ENCODE measurements at places on chromosomes 1 and 21.
A peak's percentile ranks its signal among the peaks of the same experiment; 100 is the strongest.

GRCh38 chr1:52403566-52404115, 582 bp downstream of the ORC1 start:
- peak; percentile 48 for DNase-seq

GRCh38 chr1:67921725-67922489, 88.6 kb upstream of the GNG12 start:
- DNase-seq: no peak

DNA sequence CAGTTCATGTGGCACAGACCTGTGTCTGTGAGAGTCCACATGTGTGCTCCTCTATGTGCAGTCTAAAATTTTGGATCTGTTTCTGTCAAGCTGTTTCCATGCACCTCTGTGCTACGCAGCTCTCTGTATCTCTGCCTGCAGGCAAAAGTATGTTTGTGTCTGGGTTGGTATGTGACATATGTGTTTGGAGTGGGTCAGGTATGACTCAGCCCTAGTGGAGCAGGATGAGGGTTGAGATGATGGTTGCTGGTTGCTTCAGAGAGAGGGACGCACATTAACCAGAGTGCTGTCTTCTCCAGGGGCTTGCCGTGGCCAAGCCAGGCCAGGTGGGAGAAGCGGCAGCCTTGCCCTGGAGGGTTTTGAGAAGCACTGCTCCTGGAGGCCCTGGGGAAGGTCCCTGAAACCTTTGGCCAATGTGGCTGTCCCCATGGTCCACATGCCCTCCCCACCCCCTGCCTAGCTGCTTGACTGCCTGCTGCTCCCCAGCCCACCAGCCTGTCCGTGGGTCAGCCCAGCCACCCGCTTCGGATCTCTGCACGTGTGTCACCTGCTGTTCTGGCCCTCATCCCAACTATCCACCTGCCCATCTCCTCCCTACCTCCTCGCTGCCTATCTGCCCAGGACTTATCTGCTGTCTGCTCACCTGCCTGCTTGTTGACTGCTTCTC, 4.1 kb upstream of the EVA1B start:
- no peak for DNase-seq

DNA sequence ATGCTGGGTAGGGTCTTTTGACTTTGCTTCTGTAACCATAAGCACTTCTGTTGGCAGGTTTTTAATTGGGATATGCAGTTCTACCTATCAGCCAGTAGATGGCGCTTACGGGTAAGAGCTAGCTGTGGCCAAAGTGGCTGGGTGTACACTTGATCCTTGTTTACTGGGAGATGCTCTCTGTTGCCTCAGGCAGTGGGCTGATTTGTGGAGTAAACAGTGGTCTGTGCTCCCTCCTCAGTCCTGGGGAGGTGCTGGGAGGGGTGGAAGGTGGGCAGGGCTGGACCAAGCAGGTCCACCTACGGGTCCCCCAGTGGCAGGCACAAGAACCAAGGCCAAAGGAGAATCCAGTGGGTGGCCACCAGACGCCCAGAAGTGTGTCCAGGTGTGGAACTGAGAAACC, 43.4 kb downstream of the RALGPS2 start:
- DNase-seq: peak; percentile 33

- no peak for DNase-seq
These were observed 11.6 kb upstream of the LMNA start for GRCh38 chr1:156102633-156103511.

DNA sequence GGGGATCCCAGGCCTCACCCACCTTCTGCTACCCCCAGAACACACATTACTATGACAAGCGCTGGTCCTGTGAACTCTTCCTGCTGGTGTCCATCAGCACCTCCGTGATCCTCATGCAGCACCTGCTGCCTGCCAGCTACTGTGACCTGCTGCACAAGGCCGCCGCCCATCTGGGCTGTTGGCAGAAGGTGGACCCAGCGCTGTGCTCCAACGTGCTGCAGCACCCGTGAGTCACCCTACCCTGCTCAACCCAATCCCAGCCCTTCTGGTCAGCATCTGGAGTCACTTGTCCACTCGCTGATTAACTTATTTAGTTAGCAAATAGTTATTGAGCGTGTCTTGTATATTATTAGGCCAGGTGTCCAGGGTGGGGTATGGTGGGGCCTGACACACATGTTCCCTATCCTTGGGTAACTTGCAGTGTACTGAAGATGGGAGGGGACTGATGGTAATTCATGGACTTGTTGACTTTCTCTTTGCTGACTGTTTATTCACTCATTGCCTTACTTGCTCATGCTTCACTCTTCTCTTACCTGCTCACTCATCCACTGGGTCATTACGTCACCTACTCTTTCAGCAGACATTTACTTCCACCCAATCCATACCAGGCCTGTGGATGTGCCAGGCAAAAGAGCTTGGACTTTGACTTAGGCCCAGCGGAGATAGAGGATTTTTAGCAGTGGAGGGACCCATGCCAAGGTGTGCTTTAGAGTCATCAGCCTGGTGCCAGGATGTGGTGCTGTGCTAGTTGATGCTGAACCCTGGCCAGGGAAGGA, 12.9 kb upstream of the KPNA6 start:
- no peak for DNase-seq

DNA sequence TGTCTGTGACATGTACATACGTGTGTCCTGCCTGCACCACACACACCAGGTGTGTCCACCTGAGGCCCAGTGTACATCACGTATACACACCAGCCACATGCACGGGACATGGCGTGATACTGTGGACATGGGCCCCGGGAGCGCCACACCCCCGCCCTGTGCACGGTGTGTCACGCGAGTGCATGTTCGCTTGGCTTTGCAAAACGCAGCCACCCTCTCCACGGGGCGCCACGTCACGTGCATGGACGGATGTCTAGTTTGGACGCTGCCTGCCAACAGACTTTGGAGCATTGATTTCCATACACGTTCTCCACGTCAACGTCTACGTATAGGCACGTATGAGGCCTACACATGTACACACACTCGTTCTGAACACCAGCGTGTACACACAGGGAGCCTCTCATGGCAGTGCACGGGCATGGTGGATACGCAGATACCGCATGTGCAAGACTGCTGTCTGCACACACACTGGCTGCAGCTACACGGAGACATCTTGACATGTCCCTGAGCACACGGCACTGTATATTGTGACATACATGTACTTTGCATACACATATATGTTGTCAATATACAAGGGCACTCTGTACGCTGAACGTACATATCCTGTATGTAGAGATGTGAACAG, 2.7 kb downstream of the TMEM240 start:
- no peak for DNase-seq

DNA sequence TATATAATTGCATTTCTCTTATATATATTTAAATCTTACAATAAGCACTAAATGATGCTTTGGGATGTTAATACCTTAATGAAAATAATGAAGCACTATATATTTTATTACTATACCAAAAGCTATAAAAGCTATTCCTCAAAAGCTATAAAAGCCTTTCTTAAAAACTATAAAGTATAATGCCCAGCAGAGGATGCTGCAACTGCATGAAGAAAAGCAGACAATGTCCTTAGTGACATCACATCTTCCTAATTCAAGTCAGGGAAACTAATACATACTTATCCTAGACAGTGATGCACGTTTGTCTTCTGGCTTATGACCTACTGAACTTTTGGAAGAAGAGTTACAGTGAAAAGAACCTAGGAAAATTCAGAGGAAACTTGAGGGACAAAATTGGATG, 13.6 kb upstream of the C1orf185 start:
- no peak for DNase-seq

GRCh38 chr1:16151196-16151994, 4.5 kb downstream of the EPHA2 start:
- DNase-seq: no peak

DNA sequence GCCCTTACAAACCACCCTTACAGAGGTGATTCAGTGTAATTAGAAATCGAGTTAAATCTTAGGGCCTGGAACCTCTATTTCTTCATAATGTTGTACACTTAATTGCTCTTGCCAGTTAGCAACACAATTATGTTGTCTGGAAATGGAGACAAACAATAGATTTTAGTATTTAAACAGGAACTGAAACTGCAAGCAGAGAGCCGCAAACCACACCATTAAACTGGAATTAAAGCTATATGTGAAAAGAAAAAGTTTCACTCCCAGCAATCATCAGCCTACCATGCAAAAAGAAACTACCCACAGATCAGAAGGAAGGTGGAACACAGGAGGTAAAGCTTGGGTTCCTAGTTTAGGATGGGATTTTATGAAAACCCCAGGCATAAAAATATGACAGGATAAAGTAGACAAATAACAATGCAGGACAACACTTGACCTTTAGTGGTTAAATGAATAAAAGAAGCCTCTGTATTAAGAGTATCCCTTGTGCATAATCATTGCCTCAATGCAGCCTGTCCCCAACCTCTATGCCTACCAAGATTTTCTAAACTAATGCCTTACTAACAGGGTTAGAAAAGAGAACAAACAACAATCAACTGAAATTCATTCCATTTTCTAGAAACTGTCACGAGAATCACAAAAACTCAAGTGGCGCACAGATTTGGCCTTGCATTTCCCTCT, 304.3 kb upstream of the ESRRG start:
- no peak for DNase-seq

- DNase-seq: no peak
These were observed 412.2 kb downstream of the MATN1 start for GRCh38 chr1:30310966-30311742.

- DNase-seq: no peak
These were observed 35.3 kb downstream of the RGS8 start for GRCh38 chr1:182649041-182649440.

Data from CD4-positive, alpha-beta T cell treated with Interleukin-15 for 4 hours (primary cell).